Glomerular endothelial cell (primary cell): ENCODE measurements at places on chromosomes 5 and 9. TPM values are rescaled to one million over a fixed set of nuclear protein-coding genes. Genes with fewer than 3 reads are reported as not detected.

The PRUNE2 gene
- total RNA-seq: 7.1 and 9.6 TPM in 2 replicates

The GPR21 gene
- 1.1 TPM in 1 of 2 replicates, not detected in the other for total RNA-seq

The TAF11L5 gene
- total RNA-seq: not detected in 2 replicates

The MCTP1 gene
- total RNA-seq: 9.0 and 51.7 TPM in 2 replicates

The INSL4 gene
- total RNA-seq: not detected in 2 replicates

The NUTM2F gene
- not detected in 2 replicates for total RNA-seq

The TMEM215 gene
- total RNA-seq: not detected in 2 replicates

The TRIM36 gene
- 2.4 and 3.7 TPM in 2 replicates for total RNA-seq

The HMCN2 gene
- total RNA-seq: 0.64 TPM in 1 of 2 replicates, not detected in the other

The OR2S2 gene
- total RNA-seq: not detected in 2 replicates

The ACOT12 gene
- total RNA-seq: not detected in 2 replicates

The IL6ST gene
- 301 and 434 TPM in 2 replicates for total RNA-seq

The CA9 gene
- 0.15 TPM in 1 of 2 replicates, not detected in the other for total RNA-seq

The OR1J2 gene
- not detected in 2 replicates for total RNA-seq

The ZNF169 gene
- 2.7 and 4.8 TPM in 2 replicates for total RNA-seq

The SPINK4 gene
- total RNA-seq: not detected in 2 replicates

The GHR gene
- total RNA-seq: 0.35 and 1.8 TPM in 2 replicates

The RACK1 gene
- total RNA-seq: 2,136 and 2,867 TPM in 2 replicates

The CER1 gene
- not detected in 2 replicates for total RNA-seq

The FYB1 gene
- total RNA-seq: not detected in 2 replicates

The APBA1 gene
- total RNA-seq: 10.1 and 15.2 TPM in 2 replicates

The C5orf47 gene
- total RNA-seq: not detected in 2 replicates

The FBP2 gene
- total RNA-seq: not detected in 2 replicates

The CCDC183 gene
- total RNA-seq: 0.41 and 0.48 TPM in 2 replicates

The ENTREP1 gene
- 5.7 and 11.8 TPM in 2 replicates for total RNA-seq

The SGCD gene
- total RNA-seq: 0.05 TPM in 1 of 2 replicates, not detected in the other

The TXN gene
- 187 and 305 TPM in 2 replicates for total RNA-seq

The SMARCA2 gene
- 46.5 and 72.5 TPM in 2 replicates for total RNA-seq

The SEMA5A gene
- total RNA-seq: 3.4 and 5.4 TPM in 2 replicates

The GALT gene
- total RNA-seq: 29.9 and 39.8 TPM in 2 replicates

The STK32A gene
- total RNA-seq: not detected in 2 replicates

The THBS4 gene
- 0.18 and 1.4 TPM in 2 replicates for total RNA-seq

The HTR4 gene
- not detected in 2 replicates for total RNA-seq

The PITX1 gene
- not detected in 2 replicates for total RNA-seq

The MCIDAS gene
- total RNA-seq: not detected in 2 replicates

The MARCHF6 gene
- total RNA-seq: 51.5 and 61.3 TPM in 2 replicates

The SPRY4 gene
- total RNA-seq: 38.1 and 69.1 TPM in 2 replicates

The SMC5 gene
- total RNA-seq: 11.9 and 23.6 TPM in 2 replicates

The SLC27A6 gene
- total RNA-seq: 0.29 TPM in 1 of 2 replicates, not detected in the other

The PCDHGA6 gene
- total RNA-seq: 4.5 and 6.6 TPM in 2 replicates

The HMMR gene
- 3.7 and 8.6 TPM in 2 replicates for total RNA-seq

The BTNL9 gene
- total RNA-seq: 0.15 and 2.8 TPM in 2 replicates

The CARTPT gene
- total RNA-seq: not detected in 2 replicates

The ANXA6 gene
- total RNA-seq: 329 and 338 TPM in 2 replicates

The SOX30 gene
- not detected in 2 replicates for total RNA-seq

The MED10 gene
- 24.7 and 30.7 TPM in 2 replicates for total RNA-seq

The KCNMB1 gene
- not detected in 2 replicates for total RNA-seq

The ROR2 gene
- 0.12 and 0.15 TPM in 2 replicates for total RNA-seq

The C5 gene
- 0.29 and 1.7 TPM in 2 replicates for total RNA-seq

The ROPN1L gene
- 1.5 and 4.2 TPM in 2 replicates for total RNA-seq

The IFNA2 gene
- total RNA-seq: not detected in 2 replicates

The BTNL8 gene
- not detected in 2 replicates for total RNA-seq
